PC-3 (cell line): ENCODE measurements at places on chromosomes 2 and 18.

DNA sequence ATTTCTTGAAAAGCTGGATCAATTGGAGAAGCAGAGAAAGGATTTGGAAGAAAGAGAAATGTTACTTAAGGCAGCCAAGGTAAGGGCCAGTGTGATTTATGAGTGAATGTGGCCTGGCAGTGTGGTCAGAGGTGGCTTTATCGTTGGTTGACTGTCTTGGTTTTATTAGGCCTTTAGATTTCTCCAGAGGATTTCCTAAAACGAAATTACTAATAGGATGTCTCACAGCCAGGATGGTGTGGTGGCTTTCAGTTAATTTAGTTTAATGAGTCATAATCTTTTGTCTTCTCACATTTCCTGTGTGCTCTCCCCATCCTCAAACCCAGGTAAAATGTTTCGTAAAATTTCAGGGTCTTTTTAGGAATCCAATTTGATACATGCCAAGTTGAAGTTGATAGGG lies 100.8 kb downstream of the TAF4B start:
- peak; percentile 40 for DNase-seq

DNA sequence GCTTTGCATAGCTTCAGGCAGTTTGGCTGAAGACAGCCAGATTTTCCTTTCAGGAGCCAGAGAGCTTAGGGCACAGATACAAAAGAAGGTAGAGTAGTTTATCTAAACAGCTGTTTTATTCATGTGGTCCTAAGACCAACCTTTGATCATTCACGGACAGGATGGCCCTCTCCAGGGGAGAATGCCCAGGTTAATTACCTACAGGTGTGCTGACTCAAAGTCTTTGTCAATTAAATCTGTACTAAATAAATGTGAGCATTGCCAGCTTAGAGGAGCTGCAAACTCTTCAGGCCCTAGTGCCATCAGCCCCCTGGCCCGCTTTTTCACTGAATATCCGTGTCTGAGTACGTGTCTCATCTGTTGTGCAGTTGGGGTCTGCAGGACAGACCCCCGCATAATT lies 554.7 kb downstream of the NUP35 start:
- DNase-seq = no peak

GRCh38 chr18:49214706-49215105 lies 245.7 kb downstream of the DYM start:
- DNase-seq = no peak

DNA sequence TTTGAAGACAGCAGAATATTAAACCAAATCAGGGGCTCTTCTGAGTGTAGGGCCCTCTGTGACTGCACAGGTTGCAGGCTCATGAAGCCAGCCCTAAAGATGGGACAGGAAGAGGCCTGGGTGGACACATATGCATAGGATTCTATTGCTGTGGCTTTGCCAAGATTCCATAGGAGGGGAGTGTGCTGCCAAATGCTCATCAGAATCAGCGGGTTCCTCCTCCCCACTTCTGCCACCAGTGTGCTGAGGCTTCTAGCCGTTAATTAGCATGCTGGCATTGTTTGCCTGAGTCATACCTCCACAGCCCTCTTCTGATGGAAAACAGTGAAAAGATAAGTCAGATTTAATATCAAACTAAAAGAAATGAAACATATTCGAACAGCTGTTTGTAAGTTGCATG lies 103.9 kb upstream of the TMEFF2 start:
- DNase-seq = no peak

GRCh38 chr2:30235008-30235655 lies 3.8 kb downstream of the LBH start:
- DNase-seq = peak; percentile 38

GRCh38 chr2:220335591-220335915 lies 708.1 kb downstream of the SLC4A3 start:
- no peak for DNase-seq
